Fibroblast of skin of left biceps (primary cell): ENCODE measurements at places on chromosomes 11 and 22.

- no peak for DNase-seq
These were observed 12.0 kb downstream of the FRMD8 start for GRCh38 chr11:65398362-65398910.

GRCh38 chr11:111373590-111373989 is 5.5 kb downstream of the POU2AF1 start:
- no peak for DNase-seq

- DNase-seq, result no peak
These were observed 4.3 kb upstream of the PNPLA5 start for GRCh38 chr22:43895986-43896645.

DNA sequence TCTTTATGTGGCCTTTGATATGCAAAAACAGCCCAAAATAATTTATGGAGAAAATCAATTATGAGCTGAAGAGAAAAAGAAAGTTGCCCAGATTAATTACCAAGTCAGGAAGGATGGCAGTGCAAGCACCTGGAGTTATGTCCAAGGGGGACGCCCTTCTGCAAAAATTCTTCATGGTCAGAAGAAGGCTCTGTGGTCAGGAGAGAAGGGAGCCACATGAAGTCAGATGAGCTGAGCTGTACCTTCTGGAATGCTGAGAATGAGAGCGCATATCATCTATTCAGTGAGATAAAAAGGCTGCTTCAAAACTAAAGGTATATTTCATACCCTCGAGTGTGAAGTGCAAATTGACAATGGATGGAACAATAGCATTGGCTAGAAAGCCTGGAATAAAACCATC is 607.4 kb downstream of the NTM start:
- peak; percentile 23 for DNase-seq

GRCh38 chr22:39915295-39915726 is 14.4 kb downstream of the GRAP2 start:
- DNase-seq, result no peak

GRCh38 chr11:65791719-65792213 is 4.9 kb downstream of the OVOL1 start:
- no peak for DNase-seq

GRCh38 chr22:50694099-50694605 is 21.5 kb downstream of the SHANK3 start:
- DNase-seq, result no peak

DNA sequence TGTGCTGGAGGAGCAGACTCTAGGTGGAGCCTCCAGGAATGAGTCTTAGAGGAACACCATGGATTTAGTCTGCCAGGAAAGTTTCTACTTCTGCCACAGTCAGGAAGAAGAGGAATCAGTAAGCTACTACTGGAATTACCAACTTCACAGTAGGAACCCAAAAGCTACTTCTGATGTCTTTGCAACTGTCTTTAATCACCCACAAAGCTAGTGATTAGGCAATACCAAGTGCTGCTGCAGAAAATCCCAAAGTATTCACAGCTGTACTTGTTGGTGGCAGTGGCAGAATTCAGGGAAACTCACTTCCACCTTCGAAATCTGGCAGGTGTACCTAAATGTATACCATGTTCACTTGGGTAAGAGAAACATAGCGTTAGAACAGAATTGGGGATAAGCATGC is 264.5 kb upstream of the SORL1-AS1 start:
- DNase-seq, result no peak

GRCh38 chr22:43273902-43274484 is 69.2 kb downstream of the SCUBE1 start:
- no peak for DNase-seq

DNA sequence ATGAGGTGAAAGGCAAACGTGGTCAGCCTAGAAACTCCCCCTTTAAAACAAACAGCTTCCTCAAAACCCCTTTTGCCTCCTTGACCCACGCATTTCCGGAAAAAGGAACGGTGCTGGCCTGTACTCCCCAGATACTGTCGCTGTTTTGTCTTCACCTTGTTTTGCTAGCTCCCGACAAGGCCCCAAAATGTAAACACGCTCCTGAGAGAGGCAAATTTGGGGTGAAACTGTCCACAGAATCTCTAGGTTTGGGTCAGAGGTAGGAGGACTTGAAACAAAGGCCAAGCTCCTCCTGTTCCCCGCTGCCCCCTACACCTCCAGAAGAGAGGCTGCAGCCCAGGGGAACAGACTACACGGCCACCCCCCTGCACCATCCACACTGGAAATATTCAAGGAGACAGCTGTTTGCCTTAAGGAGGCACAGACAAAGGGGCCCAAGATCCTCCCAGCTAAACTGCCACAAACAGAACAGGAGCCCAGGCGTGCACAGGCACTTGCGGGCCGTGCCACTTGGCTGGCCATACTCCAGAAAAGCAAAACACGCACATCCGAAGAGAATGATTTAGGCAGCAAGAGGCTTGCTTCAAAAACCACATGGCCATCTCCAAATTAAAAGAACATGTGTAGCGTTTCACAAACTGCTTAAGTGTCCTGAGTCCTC is 160.5 kb upstream of the GRK3 start:
- DNase-seq, result no peak

GRCh38 chr11:129312730-129313503 is 62.7 kb upstream of the BARX2 start:
- no peak for DNase-seq

- DNase-seq, result no peak
These were observed 1.8 kb upstream of the PDE3B start for GRCh38 chr11:14641801-14642200.

GRCh38 chr22:32746732-32747131 is 54.8 kb upstream of the TIMP3 start:
- no peak for DNase-seq

GRCh38 chr11:120136356-120136755 is 1.6 kb downstream of the TRIM29 start:
- no peak for DNase-seq

DNA sequence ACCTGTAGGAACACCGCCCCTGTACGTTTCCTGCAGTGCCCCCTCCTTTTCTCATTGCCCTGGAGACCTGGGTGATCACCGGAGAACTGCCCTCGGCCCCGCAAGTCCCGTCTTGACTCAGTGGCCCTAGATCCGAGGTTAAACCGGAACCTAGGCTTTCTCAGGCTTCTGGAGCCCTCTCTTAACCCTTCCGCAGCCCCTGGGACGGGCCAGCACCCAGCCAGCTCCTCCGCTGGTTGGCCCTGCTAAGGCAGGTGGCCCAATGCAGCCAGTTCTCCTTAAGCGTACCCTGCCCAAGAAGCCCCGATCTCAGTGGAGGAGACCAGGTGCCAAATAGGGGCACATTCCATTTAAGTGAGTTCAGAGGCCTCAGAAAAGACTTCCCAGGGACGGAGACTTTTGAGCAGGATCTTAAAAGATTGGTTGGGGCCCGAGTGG is 776 bp downstream of the NLRX1 start:
- DNase-seq, result no peak

GRCh38 chr22:35604621-35605368 is 12.3 kb downstream of the MB start:
- DNase-seq, result no peak

DNA sequence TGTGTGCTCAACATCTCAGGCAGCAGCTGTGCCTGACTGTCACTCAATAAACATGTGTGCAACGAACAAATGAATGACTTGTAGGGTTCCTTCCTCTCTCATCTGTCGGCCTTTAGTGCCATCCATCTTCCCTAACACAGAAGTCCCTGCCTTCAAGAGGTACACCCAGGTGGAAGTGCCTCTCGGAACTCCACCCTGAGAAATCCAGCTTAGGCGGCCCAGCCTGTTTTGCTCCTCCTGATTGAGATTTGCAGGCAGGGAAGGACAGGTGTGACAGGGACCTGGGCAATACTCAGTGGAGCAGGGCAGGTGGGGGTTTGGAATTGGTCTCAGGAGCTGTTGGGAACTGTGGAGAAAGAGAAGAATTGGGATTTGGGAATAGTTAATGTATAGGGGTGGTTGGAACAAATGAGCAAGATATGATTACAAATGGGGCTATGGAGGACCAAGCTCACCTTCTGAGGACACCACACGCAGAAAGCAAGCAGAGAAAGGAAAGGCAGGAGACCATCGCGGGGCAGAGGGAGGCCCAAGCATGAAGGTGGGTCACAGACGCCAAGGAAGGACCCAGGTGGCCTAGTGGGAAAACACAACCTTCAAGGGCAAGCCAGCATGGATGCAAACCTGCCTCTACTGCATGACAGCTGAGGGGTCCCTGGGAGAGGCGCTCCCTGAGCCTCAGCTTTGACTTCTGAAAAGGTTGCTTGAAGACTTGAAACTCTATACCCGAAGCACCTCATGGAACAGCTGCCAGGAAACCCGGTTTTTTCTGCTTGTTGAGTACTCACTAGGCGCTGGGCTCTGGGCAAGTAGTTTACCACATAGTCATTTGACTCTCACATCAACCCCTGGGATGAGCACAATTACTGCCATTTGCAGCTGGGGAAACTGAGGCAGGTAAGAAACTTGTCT is 40.9 kb upstream of the ANO1 start:
- no peak for DNase-seq

GRCh38 chr11:46006418-46007070 is 84.1 kb downstream of the LARGE2 start:
- no peak for DNase-seq

GRCh38 chr22:37282385-37282677 is at the start of gene CYTH4:
TSS of gene CYTH4 (plus strand) at chr22:37282508. CDS start at chr22:37282570, 62 bp downstream.
- no peak for DNase-seq

DNA sequence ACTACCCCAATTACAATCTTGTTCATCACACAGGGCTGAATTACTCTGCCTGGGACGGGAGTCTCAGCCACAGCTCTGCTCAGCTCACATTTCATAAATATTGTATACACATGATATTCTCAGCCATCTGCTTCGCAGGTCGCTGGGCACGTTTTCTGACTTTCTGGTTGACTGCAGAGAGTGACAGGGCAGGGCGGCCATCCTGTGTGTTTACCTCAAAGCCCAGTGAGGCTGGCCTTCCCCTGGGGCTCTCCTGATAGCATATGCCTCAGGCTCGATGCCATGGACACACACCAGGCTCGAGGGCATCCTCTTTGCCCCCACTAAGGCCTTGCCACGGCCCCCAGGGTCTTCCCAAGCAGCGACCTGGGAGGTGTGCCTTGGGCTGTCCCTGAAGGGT is 345.0 kb downstream of the CADM1 start:
- DNase-seq, result no peak

DNA sequence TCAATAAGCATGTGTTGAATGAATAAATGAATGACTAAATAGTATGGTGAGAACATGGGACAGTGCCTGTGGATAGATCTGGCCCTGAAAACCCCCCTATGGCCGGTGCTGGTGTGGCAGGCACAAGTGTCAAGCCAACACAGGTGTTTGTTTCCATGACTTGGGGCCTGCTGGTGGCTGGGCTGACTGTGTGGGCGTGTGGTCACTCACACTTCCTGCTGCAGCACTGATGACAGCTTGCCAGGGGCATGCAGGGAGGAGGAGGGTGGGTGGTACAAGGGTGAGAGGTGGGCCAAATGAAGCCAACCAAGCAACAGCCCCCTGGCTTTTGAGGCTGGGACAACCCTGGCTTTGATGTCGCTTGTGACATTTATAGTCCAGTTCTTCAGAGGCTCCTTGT is 30.3 kb upstream of the ABCC8 start:
- no peak for DNase-seq

- DNase-seq, result no peak
These were observed 33.7 kb upstream of the EED start for GRCh38 chr11:86210898-86211297.

DNA sequence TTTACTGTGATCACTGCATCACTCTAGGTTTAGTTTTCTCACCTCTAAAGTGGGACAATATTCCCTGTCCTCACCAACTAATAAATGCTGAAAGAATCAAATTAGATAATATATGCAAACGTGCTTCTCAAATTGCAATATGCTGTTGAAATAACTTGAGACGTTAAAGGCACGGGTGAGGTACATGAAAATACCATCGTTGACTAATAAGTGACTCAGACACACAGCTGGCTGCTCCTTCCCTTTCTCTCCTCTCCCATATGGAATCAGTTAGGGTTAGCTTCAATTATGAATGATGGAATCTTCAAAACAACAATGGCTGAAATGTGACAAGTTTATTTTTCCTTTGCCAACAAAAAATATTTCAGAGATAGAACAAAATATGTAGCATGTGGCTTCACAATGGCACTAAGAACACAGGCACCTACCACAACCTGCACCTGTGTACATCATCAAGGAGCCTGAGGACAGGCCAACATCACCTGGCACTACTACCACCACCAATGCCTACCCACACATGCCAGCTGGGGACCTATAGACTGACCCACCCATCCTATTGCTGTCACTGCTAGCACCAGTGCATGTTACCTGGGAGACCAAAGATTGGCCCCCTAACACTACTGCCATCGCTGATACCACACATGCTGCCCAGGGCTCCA is 13.7 kb downstream of the GDPD4 start:
- DNase-seq, result peak; percentile 77

- DNase-seq, result no peak
These were observed 22.5 kb downstream of the GSTT2B start for GRCh38 chr22:23938328-23939016.

GRCh38 chr11:40679276-40679675 is 780.2 kb downstream of the LRRC4C start:
- DNase-seq, result no peak

DNA sequence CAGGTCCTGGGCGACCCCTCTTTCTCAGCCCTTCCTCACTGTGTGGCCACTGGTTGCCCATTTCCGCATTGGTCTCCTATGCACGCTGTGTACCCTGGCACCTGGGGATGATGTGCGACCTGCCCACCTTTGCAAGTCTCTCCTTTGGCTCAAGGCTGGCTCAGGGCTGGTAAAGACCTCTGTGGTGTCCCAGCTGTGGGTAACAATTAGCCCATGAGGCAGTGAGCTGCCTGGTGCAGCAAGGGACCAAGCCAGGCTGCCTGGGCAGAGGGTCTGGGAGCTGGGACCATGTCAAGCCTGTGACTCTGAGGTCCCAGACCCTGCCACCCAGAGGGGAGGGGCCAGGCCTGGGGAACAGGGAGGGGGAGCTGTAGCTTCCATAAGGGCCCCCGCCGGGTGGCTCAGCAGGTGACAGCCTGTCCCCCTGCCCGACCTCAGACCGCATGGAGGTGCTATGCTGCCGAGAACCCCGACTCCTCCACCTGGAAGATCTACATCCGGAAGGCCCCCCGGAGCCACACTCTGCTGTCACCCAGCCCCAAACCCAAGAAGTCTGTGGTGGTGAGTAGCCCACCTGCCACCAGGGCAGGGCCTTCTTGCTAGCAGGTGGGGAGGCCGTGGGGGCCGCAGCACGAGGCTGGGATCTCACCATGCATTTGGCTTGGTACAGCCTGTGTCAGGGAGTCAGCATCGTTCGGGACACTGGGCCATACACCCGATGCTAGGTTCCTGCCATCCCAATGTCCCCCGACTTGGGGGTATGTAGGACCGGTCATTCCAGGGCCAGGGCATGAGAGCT is 112.5 kb downstream of the KCNQ1OT1 start:
- DNase-seq, result no peak

- no peak for DNase-seq
These were observed 25.7 kb downstream of the DRD4 start for GRCh38 chr11:662689-663274.

- DNase-seq, result no peak
These were observed 35.7 kb downstream of the NECTIN1 start for GRCh38 chr11:119693253-119693815.

GRCh38 chr11:61011229-61011870 is 39.9 kb downstream of the CD6 start:
- DNase-seq, result no peak

- no peak for DNase-seq
These were observed at the start of gene SHANK3 for GRCh38 chr22:50672471-50673230. TSS of gene SHANK3 (plus strand) at chr22:50672823.

- no peak for DNase-seq
These were observed 78.8 kb downstream of the CABIN1 start for GRCh38 chr22:24089951-24090350.

- DNase-seq, result no peak
These were observed 14.1 kb upstream of the PGM2L1 start for GRCh38 chr11:74412321-74412720.
